ENCODE measurements at places on chromosomes 1 and 21.

DNA sequence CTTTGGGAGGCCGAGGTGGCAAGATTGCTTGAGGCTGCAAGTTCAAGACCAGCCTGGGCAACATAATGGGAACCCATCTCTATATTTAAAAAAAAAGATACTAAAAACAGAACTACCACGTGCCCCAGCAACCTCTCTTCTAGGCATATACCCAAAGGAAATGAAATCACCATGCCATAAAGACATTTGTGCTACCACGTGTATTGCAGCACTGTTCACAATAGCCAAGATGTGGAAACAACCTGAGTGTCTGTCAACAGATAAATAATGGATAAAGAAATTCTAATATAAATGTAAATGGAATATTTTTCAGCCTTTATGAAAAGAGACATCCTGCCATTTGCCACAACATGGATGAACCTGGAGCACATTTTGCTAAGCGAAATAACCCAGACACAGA lies 128.6 kb downstream of the PCNX2 start:
- DNase-seq: no peak

- no peak for DNase-seq
Observed at GRCh38 chr1:48196237-48196636, 26.3 kb upstream of the SLC5A9 start.

- DNase-seq: no peak
Observed at GRCh38 chr1:226712742-226713419, 26.2 kb downstream of the ITPKB start.

DNA sequence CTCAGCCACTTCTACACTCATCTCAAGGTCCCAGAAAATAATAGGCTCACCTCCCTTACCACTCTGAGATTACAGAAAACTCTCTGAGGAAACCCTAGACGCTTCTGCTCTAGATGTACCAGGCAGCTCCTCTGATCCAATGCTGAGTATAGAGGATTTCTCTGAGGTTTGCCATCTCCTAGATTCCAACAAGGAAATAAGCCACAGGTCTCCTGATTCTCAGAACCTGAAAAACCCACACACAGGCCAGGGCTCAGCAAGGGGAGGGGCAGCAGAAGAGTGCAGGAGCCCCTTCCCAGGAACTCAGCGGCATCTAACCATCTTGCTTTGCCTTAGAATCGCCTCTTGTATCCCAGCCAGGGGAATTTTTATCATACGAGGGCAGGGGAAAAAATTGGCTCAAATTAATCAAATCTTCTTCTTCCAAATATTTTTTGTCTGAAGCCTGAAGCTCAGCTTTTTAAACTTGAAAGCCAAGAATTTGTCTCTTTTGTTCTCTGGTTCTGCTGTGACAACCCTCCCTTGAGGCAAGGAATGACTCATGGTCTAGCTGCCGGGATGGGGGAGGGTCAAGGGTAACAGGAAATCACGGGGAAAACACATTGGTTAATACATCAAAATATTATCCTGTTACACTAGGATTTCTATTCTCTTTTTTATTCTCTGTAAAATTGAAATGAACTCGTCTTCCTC lies 30.8 kb downstream of the GORAB start:
- no peak for DNase-seq

DNA sequence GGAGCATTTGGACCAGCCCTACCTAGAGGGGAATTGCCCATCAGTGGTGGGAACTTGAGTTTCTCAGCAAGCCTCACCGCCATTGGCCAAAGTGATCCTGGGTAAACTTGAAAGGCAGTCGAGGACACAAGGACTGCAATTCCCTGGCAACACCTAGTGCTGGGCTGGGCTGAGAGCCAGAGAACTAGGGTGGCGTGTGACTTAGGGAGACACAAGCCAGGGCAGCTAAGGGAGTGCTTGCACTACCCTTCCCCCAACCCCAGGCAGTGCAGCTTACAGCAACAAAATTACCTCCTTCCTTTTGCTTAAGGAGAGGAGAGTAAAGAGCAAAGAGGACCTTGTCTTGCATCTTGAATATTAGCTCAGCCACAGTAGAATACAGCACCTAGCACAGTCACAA lies 176.9 kb upstream of the PRMT6 start:
- no peak for DNase-seq

GRCh38 chr21:41965045-41965444 lies 11.2 kb upstream of the C2CD2 start:
- no peak for DNase-seq

- no peak for DNase-seq
Observed at GRCh38 chr1:223006917-223007648, 136.0 kb downstream of the TLR5 start.

DNA sequence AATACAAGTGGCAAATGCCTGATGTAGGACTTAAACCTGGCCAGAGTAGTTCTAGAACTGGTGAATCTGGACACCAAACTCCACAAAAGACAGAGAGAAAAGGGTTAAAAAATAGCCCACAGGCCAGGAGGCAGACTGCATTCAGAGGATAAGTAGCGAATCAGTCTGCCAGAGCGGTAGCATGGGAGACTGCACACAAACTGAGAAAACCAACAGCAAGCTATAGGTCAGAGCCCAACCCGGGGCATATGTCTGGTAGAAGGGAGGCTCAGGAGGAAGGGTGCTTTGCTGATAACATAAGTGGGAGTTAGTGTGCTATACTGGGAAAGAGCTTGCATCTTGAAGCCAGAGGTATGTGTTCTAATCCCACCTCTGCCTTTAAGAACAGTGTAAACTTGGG lies 4.0 kb downstream of the LRRC53 start:
- DNase-seq: no peak

- DNase-seq: no peak
Observed at GRCh38 chr1:71510725-71511124, 429.9 kb upstream of the ZRANB2 start.

- no peak for DNase-seq
Observed at GRCh38 chr1:176604461-176604860, 141.5 kb downstream of the PAPPA2 start.

DNA sequence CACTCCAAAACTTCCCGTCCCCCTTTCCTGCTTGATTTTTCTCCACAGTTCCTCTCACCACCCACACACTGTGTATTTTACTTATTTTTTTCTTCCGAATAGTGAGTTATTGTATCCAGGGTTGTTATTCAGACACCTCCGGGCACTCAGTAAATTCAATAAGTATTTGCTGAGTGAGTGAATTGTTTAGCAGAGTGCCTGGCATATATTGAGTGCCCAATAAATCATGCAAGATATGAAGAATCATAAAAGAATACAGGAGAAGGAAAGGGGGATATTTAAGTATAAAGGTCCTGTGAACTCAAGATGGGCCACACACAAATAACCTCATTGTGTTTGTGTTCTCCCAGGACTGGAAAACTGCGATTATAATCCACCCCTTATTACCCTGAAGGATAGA lies 139.9 kb downstream of the GALNT2 start:
- DNase-seq: no peak

GRCh38 chr1:212225416-212225815 lies 59.8 kb upstream of the PPP2R5A start:
- no peak for DNase-seq

DNA sequence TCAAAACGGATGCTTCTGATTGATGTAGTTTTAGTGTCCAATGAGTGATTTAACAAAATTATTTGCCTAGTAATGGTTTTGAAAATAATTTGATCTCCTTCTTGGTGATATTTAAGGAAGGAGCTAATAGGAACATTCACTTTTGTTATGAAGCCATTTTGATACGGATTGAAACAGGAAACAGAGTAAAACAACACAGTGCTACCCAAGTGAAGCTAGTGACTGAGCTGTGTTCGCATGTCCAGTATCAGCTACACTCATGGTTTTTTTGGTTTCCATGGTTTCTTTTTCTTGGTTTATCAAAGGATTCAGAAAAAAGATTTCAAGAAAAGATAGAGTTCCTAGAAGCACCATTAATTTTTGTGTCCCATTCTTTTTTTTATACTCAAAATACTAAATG lies 40.1 kb upstream of the PLEKHO1 start:
- DNase-seq: no peak

GRCh38 chr1:30460661-30461060 lies 262.7 kb downstream of the MATN1 start:
- DNase-seq: no peak

DNA sequence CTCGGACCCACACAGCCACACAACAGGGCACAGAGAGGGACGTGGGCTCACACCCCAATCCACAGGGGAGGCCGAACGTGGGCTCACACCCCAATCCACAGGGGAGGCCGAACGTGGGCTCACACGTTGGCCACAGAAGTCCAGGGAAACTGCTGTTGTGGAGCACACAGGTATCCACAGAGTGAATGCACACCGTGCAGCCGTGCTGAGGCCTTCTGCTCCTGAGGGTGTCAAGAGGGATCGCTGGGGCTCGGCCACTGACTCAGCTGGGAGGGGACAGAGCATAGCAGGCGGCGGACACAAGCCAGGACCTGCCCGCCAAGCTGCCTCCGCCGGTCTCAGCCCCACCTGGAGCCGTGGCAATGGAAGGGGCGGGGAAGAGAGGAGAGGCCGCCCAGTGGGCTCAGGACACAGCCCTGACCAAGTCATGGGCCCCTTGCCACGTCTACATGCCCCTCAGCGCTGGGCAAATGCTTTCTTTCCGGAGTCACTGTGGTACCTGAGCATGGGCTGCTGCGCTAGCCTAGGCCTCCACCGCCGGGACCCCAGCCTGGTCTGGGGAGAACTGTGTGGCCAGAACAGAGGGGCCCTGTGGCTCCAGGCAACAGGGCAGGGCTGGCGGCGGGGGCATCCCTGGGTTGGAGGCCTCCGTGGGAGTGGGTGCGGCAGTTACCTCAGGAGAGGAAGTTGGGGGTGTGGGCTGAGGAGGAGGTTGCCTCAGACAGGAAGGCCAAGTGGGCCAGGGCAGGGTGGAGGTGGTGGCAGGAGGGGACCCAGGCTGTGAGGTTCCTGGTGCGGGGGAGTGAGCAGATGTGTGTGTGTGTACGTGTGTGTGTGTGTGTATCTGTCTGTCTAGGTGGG lies 1.2 kb downstream of the SYTL1 start:
- DNase-seq: peak; percentile 49

GRCh38 chr1:220341126-220341525 lies 68.9 kb upstream of the RAB3GAP2 start:
- DNase-seq: no peak

DNA sequence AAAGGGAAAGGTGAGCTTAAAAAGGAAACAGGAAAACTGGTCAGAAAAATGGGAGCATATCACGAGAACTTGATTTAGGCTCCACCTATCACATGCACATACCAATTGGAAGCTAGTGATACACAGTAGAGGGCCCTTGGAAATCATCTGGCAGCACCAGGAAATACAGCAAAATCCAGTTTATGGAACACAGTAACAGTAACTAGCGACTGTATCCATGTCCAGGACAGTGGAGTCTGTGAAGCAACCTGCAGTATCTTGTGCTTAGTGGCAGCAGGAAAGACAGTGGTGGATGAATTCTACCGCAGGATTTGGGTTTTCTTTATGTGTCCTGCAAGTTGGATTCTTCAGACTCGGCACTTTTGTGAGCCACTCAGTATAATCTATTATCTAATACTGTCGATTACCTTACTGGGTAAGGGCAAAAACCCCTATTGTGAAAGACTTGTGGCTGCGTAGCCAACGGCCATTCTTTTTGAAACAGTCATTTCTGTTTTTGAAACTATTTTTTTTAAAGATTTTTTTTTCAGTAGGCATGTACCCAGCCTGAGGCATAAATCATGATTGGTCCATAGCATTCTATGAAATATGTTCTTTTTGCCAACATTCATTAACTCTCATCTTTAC lies 1.6 kb upstream of the KDM4A start:
- no peak for DNase-seq

- DNase-seq: peak; percentile 12
Observed at GRCh38 chr1:32014199-32014947, 705 bp downstream of the KHDRBS1 start.

GRCh38 chr1:67110352-67110751 lies 24.4 kb downstream of the C1orf141 start:
- DNase-seq: no peak

DNA sequence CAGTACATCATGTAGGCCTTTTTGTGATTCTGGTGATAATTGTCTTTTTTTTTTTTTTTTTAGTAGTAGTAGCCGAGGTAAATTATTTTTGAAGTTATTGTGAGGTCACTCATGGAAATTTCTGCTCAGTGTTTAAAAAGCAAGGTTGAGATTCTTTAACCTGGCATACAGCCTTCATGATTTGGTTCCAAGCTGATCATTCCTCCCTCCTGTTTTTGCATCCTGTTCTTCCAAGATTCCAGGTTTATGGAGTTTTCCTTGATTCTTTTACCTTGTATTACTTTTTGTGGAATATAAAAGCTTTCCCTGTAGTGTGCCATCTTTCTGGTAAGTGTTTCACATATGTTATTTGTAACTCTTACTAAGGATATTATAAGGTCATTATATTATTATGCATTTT lies 9.1 kb downstream of the ZFYVE9 start:
- DNase-seq: no peak

- no peak for DNase-seq
Observed at GRCh38 chr1:31781138-31781755, 17.1 kb upstream of the ADGRB2 start.

- DNase-seq: no peak
Observed at GRCh38 chr21:34693192-34693810, 24.5 kb downstream of the CLIC6 start.

- peak; percentile 61 for DNase-seq
Observed at GRCh38 chr1:155193275-155193990, 14.3 kb downstream of the THBS3 start.

- DNase-seq: no peak
Observed at GRCh38 chr1:240508201-240508600, 103.8 kb downstream of the GREM2 start.

DNA sequence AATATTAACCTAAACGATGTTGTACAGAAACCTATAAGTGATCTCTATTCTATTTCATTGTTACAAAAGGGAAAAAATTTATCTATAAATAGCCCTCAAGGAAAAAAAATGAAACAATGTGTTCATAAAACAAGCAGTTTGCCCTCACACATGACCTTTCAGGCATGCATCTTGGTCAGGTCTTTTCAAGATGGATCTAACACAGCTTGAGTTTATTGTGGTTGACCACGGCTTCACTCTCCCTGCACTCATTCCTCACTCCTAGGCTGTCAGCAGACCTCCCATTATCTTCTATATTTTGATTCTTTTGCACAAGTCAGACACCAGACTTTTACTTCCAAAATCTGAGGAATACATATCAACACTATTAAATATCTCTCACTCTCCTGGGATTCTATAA lies 544.3 kb downstream of the KCNT2 start:
- no peak for DNase-seq

- no peak for DNase-seq
Observed at GRCh38 chr1:178690496-178690895, 34.5 kb upstream of the RALGPS2 start.

DNA sequence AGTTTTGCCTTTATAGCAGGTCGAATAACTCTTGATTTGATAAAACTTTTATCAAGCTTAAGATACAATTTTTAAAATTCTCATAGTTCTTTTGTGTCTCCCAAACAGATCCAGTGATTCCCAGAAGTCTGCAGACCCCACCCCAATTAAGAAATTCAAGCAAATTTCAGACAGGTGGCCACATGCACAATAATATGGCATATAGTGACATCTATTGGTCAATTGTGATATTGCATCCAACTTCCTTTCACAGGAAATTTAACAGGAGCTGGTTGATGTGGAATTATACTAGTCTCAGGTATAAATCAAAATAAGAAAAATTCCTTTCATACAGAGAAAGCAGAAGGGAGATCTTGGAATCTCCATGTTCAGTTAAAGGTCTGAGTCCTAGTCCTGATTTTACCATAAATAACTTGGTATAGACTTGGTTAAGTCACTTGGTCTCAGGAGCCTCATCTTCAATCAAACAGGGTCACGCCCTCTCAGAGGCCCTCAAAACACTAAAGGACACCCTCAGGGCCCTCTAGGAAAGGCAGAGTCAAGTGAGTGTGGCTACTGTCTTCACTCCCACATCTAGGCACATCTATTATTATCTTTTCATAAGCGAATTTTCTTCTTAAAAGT lies 24.1 kb downstream of the PIGM start:
- no peak for DNase-seq

- DNase-seq: no peak
Observed at GRCh38 chr1:161952607-161953172, 71.0 kb downstream of the OLFML2B start.

Measured in activated CD4-positive, alpha-beta T cell treated with anti-CD3 and anti-CD28 coated beads, Interleukin-2, amount 50 U/mL, for 24 hours (primary cell).